ENCODE measurements at places on chromosomes 7 and 10. TPM values are rescaled to one million over a fixed set of nuclear protein-coding genes. Genes with fewer than 3 reads are reported as not detected.

Gene OR6B1
- total RNA-seq, result not detected

Gene DOCK1
- total RNA-seq, result not detected

Gene LRRD1
- total RNA-seq, result 0.17 TPM

Gene TMEM213
- total RNA-seq, result not detected

Gene GJD4
- not detected for total RNA-seq

Gene SPDYE11
- total RNA-seq, result not detected

Gene IFIT5
- 25.0 TPM for total RNA-seq

Gene MMRN2
- total RNA-seq, result not detected

Gene FAM200A
- 11.9 TPM for total RNA-seq

Gene TRIM50
- not detected for total RNA-seq

Gene FAM149B1
- 22.5 TPM for total RNA-seq

Gene ASB10
- not detected for total RNA-seq

- no peak for DNase-seq
- peaks cover 24% of the 10 kb centered on the region for H3K4me1 ChIP-seq
- no peak overlapping the region for H3K4me3 ChIP-seq
- no peak overlapping the region for H3K27ac ChIP-seq
Measured at GRCh38 chr7:130493275-130493873, 1.5 kb downstream of the MEST start.

- no peak for DNase-seq
- no peaks in the 10 kb centered on the region for H3K36me3 ChIP-seq
- no peaks in the 10 kb centered on the region for H3K4me1 ChIP-seq
- no peaks in the 10 kb centered on the region for H3K27me3 ChIP-seq
- H3K4me3 ChIP-seq, result no peak overlapping the region
- no peak overlapping the region for H3K27ac ChIP-seq
Measured at GRCh38 chr10:125284875-125285597, 124.7 kb upstream of the CTBP2 start.

GRCh38 chr7:128948976-128949760, 11.4 kb downstream of the IRF5 start:
- H3K27ac ChIP-seq, result no peak overlapping the region
- peaks cover 81% of the 10 kb centered on the region for H3K36me3 ChIP-seq
- H3K4me1 ChIP-seq, result peaks cover 12% of the 10 kb centered on the region
- H3K4me3 ChIP-seq, result no peak overlapping the region
- DNase-seq, result no peak

- peak overlapping the region; percentile 68 for H3K4me3 ChIP-seq
- H3K27me3 ChIP-seq, result no peaks in the 10 kb centered on the region
- no peak overlapping the region for H3K27ac ChIP-seq
- peaks cover 7% of the 10 kb centered on the region for H3K4me1 ChIP-seq
Measured at GRCh38 chr7:101814991-101815825, 2.2 kb upstream of the CUX1 start.

- H3K36me3 ChIP-seq, result no peaks in the 10 kb centered on the region
- H3K4me1 ChIP-seq, result no peaks in the 10 kb centered on the region
- no peak for DNase-seq
- H3K4me3 ChIP-seq, result no peak overlapping the region
- H3K27me3 ChIP-seq, result no peaks in the 10 kb centered on the region
Measured at GRCh38 chr10:122499012-122499411, 37.7 kb downstream of the HTRA1 start.

DNA sequence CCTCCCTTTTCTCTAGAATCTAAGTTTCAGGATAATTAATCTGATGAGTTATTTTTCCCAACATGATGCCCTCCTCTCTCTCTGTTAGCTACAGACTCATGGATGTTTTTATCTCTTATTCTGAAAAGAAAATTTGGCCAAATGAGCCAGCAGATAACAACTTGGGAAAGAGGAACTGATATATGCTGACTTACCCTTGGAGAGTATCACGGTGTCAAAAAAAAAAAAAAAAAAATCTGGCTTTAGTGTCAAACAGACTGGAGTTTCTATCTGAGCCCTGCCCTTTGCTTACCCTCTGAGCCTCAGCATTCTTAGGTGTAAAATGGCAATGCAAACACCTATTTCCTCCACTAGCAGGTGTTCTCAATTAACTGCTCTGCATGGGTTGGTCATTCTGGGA, 190.4 kb downstream of the AHR start:
- H3K36me3 ChIP-seq, result no peaks in the 10 kb centered on the region
- no peaks in the 10 kb centered on the region for H3K27me3 ChIP-seq
- H3K4me3 ChIP-seq, result no peak overlapping the region
- no peak for DNase-seq
- no peak overlapping the region for H3K27ac ChIP-seq
- no peaks in the 10 kb centered on the region for H3K4me1 ChIP-seq

DNA sequence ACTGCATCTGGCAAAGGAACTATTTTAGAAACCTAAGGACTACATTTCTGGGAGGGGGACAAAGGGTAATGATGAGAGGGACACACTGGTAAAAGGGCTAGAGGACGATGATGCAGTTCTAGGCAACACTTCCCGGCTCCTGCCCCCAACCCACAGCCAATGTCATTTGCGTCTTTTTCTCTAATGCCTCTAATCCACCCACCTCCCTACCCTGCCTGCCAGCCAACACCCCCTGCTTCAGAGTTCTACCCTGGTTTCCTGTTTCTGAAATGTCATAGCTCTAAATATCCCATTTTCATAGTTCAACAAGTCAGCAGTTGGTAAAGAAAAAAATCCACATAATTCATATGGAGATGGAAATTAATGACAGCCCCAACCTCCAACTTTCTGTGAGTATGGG, 79.0 kb downstream of the KIAA1549 start:
- H3K36me3 ChIP-seq, result no peaks in the 10 kb centered on the region
- H3K4me1 ChIP-seq, result no peaks in the 10 kb centered on the region
- no peak for DNase-seq
- H3K27ac ChIP-seq, result no peak overlapping the region

GRCh38 chr7:100687751-100688300, 6.2 kb downstream of the GIGYF1 start:
- peaks cover 32% of the 10 kb centered on the region for H3K4me1 ChIP-seq
- no peaks in the 10 kb centered on the region for H3K27me3 ChIP-seq
- H3K4me3 ChIP-seq, result no peak overlapping the region

- H3K4me3 ChIP-seq, result no peak overlapping the region
- no peaks in the 10 kb centered on the region for H3K36me3 ChIP-seq
- H3K4me1 ChIP-seq, result peaks cover 11% of the 10 kb centered on the region
- no peaks in the 10 kb centered on the region for H3K27me3 ChIP-seq
- DNase-seq, result no peak
- H3K27ac ChIP-seq, result no peak overlapping the region
Measured at GRCh38 chr7:99126921-99127553, 16.9 kb downstream of the SMURF1 start.

DNA sequence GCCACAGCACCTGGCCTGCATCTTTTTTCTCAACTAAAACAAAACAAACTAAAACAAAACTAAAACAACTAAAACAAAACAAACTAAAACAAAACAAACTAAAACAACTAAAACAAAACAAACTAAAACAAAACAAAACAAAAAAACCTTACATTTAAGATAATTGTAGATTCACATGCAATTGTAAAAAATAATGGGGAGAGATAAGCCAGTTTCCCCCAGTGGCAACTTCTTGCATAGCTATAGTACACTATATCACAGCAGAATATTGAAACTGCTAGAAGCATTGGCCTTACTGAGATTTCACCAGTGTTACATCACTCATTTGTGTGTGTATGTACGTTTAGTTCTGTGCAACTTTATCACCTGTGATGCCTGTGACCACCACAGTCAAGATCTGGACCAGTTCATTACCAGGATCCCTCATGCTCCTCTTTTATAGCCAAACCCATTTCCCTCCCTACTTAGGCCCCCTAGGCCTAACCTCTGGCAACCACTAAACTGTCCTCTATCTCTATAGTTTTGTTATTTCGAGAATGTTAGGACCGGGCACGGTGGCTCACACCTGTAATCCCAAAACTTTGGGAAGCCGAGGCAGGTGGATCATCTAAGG, 9.3 kb downstream of the FXYD4 start:
- no peaks in the 10 kb centered on the region for H3K36me3 ChIP-seq
- no peak overlapping the region for H3K4me3 ChIP-seq
- DNase-seq, result no peak
- no peak overlapping the region for H3K27ac ChIP-seq
- no peaks in the 10 kb centered on the region for H3K4me1 ChIP-seq

DNA sequence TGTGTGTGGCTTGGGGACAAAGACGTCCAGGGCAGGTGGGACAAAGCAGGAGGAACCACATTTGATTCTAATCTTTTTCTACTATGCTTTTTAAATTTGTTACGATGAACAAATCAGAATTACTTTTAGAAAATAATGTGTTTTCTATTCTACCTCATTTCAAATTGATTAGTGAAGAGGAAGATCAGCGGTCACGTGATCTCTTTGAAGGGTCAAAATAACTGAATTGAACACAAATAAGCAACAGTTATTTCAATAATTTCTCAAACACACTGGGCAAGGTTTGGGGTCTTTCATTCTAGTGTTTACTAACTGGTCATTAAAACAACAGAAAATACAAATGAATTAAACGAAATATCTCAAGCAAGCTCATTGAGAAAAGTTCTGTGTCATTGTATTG, 773.0 kb upstream of the IGFBP3 start:
- no peak overlapping the region for H3K4me3 ChIP-seq
- no peaks in the 10 kb centered on the region for H3K4me1 ChIP-seq
- no peak for DNase-seq
- no peaks in the 10 kb centered on the region for H3K27me3 ChIP-seq

- H3K4me3 ChIP-seq, result no peak overlapping the region
- H3K36me3 ChIP-seq, result no peaks in the 10 kb centered on the region
- no peaks in the 10 kb centered on the region for H3K27me3 ChIP-seq
Measured at GRCh38 chr10:47260505-47261111, 39.4 kb upstream of the GDF10 start.

DNA sequence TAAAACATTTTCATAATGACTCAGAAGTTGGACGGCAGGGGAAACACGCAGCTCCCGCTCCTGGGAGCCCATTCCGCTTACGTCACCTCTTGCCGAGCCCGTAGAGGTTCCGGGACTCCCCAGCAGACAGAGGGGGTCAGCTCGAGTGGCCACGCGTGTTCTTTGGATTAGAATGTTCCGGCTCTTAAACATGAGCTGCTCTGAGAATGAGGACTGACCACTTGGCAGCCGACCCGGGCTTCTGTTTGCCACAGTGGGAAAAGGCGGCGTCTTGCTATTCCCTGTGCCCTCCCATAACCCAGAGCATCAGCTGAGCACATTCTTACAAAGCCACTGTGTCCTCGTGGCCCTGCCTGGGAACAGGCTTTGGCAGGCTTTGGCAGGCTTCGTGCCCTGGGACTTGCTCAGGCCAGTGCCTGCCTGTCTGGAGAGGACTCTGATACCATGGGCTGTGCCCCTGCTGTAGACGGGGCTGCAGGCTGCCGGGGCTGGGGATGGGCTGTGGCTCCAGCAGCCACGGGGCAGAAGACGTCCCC, 40.1 kb downstream of the PFKP start:
- no peak overlapping the region for H3K27ac ChIP-seq
- no peaks in the 10 kb centered on the region for H3K27me3 ChIP-seq
- no peak overlapping the region for H3K4me3 ChIP-seq
- H3K4me1 ChIP-seq, result peaks cover 7% of the 10 kb centered on the region
- H3K36me3 ChIP-seq, result peaks cover 1% of the 10 kb centered on the region
- DNase-seq, result no peak

- H3K27ac ChIP-seq, result no peak overlapping the region
- no peaks in the 10 kb centered on the region for H3K36me3 ChIP-seq
- H3K4me1 ChIP-seq, result no peaks in the 10 kb centered on the region
- H3K4me3 ChIP-seq, result no peak overlapping the region
- no peak for DNase-seq
Measured at GRCh38 chr10:35274498-35275060, 61.7 kb upstream of the CCNY start.

GRCh38 chr10:66684581-66684980, 241.3 kb upstream of the LRRTM3 start:
- DNase-seq, result no peak
- no peak overlapping the region for H3K4me3 ChIP-seq
- no peak overlapping the region for H3K27ac ChIP-seq
- no peaks in the 10 kb centered on the region for H3K27me3 ChIP-seq
- H3K4me1 ChIP-seq, result no peaks in the 10 kb centered on the region
- no peaks in the 10 kb centered on the region for H3K36me3 ChIP-seq

GRCh38 chr10:74078037-74078436, 72.6 kb downstream of the AP3M1 start:
- H3K27ac ChIP-seq, result no peak overlapping the region
- DNase-seq, result no peak
- H3K36me3 ChIP-seq, result peaks cover 17% of the 10 kb centered on the region
- no peaks in the 10 kb centered on the region for H3K27me3 ChIP-seq

- no peaks in the 10 kb centered on the region for H3K27me3 ChIP-seq
- DNase-seq, result no peak
- H3K27ac ChIP-seq, result no peak overlapping the region
Measured at GRCh38 chr7:112858838-112859237, 68.6 kb upstream of the TMEM168 start.

GRCh38 chr7:28371846-28372245, 40.5 kb upstream of the CREB5 start:
- no peak for DNase-seq
- H3K27ac ChIP-seq, result no peak overlapping the region
- H3K27me3 ChIP-seq, result no peaks in the 10 kb centered on the region
- no peak overlapping the region for H3K4me3 ChIP-seq

GRCh38 chr7:85000735-85001350, 186.0 kb downstream of the SEMA3D start:
- no peak overlapping the region for H3K4me3 ChIP-seq
- no peaks in the 10 kb centered on the region for H3K36me3 ChIP-seq
- H3K4me1 ChIP-seq, result no peaks in the 10 kb centered on the region
- H3K27ac ChIP-seq, result no peak overlapping the region

DNA sequence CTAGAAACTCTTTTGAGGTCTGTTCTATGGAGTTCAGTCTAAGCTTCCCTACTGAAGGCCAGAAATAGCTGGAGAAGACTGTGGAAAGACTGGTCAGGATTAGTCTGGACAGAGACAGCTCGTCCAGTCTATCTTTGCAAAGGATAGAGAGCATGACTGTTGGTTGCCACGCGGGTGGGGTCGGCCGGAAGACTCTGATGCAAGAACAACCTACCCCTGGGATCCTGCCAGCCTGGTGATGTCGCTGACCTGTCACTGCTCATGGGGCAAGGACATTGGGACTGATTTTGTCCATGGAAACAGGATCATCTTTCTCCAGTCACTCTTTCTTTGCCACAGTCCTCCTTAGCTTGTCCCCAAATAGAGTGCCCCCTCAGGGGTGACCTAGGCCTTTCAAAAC, 337.6 kb upstream of the NPSR1 start:
- no peaks in the 10 kb centered on the region for H3K36me3 ChIP-seq
- H3K27me3 ChIP-seq, result no peaks in the 10 kb centered on the region
- no peaks in the 10 kb centered on the region for H3K4me1 ChIP-seq
- no peak overlapping the region for H3K4me3 ChIP-seq

All from B cell (primary cell).